ENCODE measurements at places on chromosomes 3 and 15. TPM values are rescaled to one million over a fixed set of nuclear protein-coding genes. Genes with fewer than 3 reads are reported as not detected.

Gene ATP2B2
- total RNA-seq: not detected

Gene DUOX2
- 5.1 TPM for total RNA-seq

Gene FOXL2
- 0.79 TPM for total RNA-seq

Gene RPUSD2
- total RNA-seq: 14.6 TPM

Gene ST3GAL6
- 8.8 TPM for total RNA-seq

Gene KNL1
- 3.9 TPM for total RNA-seq

Gene FAM227B
- total RNA-seq: 3.6 TPM

Gene THRB
- 65.8 TPM for total RNA-seq

All from placental epithelial cell (primary cell).